ENCODE measurements at places on chromosomes 1 and 21.

DNA sequence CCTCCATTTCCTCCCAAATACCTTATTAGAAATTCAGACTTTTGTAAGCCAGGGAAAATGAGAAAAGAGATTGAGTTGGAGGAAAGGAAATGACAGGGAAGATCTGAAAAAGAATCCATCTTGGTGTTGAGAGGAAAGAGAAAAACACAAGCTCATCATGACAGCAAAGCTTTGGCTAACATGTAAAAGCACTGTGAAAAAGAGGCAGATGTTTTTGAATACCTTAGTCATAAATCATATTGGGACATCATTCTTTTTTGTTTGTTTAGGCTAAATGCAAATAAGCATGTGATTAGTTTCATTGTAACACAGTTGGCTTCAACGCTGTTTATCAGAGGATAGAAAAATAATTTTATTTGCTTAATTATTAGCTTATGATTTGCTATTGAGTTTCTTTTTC is 64.6 kb downstream of the LHX8 start:
- no peak for DNase-seq

DNA sequence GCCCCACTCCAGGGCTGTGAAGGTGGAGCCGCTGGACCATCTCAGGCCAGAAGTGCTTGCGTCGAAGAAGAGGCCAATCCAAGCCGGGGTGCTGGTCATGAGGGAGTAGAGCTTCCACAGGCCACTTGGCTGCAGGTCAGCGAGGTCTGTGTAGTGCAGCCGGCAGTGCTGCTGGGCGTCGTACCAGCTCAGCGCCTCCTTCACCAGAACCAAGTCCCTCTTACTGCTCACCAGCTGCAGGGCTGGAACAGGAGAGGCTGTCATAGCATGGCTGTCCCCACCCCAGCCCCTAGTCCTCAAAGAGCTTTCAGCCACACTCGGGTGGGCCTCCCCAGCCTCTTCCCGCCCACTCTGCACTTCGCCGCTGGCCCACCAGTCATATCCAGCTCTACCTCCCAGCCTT is 2.2 kb downstream of the CLEC20A start:
- peak; percentile 30 for DNase-seq

DNA sequence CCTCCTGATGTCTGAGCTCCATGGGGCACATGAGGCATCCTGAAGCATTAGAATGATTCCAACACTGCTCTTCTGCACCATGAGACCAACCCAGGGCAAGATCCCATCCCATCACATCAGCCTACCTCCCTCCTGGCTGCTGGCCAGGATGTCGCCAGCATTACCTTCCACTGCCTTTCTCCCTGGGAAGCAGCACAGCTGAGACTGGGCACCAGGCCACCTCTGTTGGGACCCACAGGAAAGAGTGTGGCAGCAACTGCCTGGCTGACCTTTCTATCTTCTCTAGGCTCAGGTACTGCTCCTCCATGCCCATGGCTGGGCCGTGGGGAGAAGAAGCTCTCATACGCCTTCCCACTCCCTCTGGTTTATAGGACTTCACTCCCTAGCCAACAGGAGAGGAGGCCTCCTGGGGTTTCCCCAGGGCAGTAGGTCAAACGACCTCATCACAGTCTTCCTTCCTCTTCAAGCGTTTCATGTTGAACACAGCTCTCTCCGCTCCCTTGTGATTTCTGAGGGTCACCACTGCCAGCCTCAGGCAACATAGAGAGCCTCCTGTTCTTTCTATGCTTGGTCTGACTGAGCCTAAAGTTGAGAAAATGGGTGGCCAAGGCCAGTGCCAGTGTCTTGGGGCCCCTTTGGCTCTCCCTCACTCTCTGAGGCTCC is 11.1 kb upstream of the RASSF5 start:
- no peak for DNase-seq

DNA sequence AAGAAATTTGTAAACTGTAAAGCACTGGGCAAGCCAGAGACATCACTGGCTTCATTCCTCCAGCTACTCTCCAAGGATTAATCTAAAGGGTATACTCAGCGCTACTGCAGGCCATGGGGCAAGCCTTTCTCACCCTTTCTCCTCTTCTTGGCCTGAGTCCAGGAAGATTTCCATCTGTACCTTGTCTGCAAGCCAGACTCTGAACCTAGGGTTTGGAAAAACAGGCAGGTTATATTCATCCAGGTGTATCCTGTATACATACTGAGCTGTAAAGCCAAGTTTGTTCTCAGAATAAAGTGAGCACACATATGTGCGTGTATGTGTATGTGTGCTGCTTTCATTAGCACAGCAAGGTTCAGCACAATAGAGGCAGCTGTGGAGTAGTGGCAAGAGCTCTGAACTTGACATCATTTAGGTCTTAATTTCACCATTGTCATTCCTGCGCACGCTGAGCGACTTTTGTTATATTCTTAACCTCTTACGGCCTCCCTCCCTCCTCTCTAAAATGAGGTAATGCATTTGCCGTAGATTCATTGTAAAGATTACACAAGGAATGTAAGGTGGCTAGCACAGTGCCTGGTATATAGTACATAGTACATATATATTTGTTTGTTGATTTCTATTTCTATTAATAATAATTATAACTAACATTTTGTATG is 128.1 kb upstream of the JUN start:
- no peak for DNase-seq

GRCh38 chr1:156468693-156469345 is 31.8 kb downstream of the MEF2D start:
- no peak for DNase-seq
